Stimulated activated CD4-positive, alpha-beta T cell treated with anti-CD3 and anti-CD28 coated beads, TNF-alpha, amount 100 ng/mL, for 48 hours (primary cell): ENCODE measurements at places on chromosomes 7 and 10.

GRCh38 chr7:132185150-132185549 lies 391.1 kb downstream of the PLXNA4 start:
- DNase-seq = no peak

GRCh38 chr10:78899996-78900714 lies 168.6 kb upstream of the ZMIZ1 start:
- DNase-seq = no peak

- no peak for DNase-seq
Measured at GRCh38 chr7:136845899-136846465, 22.5 kb upstream of the CHRM2 start.

DNA sequence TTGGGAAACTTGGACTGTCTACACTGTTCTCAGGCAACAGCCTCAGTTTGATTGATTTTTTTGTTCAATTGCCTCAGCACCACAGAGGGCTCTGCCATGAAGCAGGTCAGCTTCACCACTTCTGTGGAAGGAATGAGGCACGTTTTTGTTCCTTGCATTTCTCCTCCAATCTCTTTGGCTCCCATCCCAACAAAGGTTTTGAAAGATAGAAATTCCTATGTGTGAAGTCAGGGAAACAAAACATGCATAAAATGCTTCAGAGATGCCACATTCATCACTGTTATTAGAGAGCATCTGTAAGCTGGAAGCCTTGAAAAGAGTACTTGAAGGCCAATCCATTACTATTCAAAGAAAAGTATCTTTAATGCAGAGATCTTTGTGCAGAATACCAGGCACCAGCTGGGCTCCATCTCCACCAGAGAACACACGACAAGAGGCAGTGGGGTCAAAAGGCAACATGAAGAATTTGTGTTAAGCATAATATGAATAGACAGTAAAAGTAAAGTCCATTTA lies 249.1 kb upstream of the LYZL1 start:
- no peak for DNase-seq

DNA sequence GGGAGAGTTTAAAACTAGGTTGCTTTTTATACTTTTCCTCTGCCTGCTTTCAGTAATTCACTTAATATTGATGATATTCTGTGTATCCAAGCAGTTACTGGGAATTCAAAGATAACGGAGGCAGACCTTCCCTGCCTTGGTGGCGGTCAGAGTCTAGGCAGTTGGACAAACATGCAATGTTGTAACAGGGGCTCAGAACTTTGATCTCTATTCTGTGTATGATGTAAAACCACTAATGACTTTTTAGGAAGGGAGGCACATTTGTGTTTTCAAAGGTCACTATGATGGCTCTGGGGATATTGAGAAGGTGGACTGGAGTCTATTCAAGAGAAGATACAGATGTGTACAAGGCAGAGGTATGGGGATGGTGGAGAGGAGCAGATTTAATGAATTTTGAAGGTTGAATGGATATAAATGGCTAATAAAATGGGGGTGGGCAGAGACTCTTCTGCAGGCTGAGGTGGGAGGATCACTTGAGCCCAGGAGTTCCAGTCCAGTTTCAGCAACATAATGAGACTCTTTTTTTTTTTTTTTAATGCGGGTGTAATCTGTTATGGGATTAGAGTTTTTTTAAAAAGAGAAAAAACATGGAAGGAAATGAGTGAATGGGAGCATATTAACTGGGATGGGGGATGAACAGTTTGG lies 5.7 kb upstream of the PON2 start:
- no peak for DNase-seq

DNA sequence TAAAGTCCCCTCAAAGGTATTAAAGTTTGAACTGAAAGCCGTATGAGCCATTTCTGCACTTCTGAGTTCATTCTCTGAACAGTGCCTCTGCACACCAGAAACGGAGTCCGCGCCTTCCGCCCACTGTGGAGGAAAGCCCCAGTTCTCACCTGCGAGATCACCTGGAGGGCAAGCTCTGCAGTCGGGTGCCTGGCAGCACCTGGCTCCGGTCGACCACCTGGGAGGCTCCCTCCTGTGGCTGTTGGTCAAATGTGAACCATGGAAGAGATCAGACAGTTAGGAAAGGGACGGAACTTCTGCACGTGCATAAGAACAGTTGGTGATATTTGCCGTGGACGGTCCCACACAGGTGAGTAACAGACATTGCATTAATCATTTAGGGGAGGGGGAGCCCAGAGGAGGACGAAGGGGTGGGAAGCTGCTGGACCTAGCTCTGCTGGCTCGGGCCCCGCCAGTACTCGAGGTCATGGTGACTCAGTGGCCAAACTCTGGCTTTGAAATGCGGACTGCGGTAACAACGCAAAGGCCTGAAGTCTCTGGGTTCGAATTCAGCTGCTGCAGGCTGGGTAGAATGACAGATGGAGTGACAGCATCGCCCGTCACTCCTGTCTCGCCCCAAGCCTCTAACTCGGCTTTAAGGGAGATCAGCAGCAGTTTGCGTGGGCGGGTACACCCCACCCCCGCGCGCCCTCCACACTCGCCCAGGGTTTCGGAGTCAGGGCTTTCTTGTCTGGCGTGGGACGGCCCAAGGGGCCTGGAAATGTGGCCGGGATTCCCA lies 1.7 kb upstream of the DPYSL4 start:
- no peak for DNase-seq

DNA sequence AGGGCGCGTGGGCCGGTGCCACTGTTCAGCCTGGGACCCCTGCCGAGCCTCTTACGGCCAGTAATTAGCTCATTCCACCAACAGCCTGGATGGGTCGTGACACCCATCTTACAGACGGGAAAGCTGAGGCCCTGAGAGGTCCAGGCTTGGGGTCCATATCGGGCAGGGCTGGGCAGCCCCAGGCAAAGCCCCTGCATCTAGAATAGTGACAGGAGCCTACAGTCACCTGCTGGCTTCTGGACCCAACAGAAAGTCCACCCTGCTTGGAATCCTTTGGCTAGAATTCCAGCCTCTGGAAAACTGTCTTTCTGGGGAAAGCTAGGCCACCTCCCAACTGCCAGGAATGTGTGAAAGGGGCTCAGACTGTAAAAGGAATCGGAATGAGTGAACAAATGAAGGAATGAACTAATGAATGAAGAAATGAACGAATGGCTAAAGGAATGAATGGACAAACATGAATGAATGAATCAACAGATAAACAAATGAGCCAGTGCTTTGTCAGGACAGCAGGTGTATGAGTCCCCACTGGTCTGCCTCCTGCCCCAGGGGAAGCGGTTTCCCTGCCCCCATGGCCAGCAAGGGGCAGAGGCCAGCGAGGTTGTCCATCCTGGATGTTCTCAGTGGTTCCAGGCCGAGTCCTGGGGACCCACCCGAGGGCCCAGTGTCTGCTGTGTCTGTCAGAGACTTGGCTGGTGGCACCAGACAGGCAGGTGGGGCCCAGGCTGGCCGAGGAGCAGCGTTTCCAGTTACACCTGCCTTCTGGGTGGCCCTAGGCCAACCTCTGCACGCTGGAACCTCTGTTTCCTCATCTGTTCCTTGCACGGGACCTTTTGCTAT lies 24.1 kb upstream of the PDGFA start:
- DNase-seq = no peak

GRCh38 chr10:73850863-73851461 lies 23.4 kb downstream of the CAMK2G start:
- DNase-seq = no peak

DNA sequence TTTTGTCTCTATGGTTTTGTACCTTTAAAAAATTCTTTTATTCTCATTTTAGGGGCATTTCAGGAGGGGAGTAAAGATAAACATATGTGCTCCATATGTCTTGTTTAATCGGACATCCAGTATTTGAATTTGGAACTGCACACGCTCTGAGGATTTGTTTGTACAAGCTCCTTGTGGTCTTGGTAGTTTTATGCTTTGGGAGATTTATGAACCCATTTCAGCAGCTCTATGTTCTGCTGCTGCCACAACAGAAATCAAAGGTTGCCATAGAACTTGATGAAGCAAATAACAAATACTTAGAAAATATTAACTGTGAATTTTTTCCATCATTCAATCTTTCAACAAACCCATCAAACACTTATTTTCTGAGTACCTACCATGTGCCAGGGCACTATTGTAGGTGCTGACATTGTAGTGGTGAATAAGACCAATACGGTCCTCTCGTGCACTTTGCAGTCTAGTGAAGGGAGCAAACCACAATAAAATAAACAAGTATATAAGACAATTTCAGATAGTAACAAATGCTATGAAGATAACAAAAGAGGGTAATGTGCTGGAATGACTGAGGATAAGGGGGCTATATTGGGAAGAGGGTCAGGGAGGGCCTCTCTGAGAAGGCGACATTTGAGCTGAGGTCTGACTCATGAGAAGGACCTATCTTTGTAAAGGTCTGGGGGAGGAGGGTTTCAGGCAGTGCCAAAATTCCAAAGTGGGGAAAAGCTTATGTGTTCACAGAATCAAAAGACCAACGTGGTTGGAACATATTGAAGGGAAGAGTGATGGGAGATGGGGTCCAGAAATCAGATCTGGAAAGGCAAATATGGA lies 30.4 kb downstream of the MYPN start:
- no peak for DNase-seq

GRCh38 chr10:114315566-114316420 lies 76.7 kb downstream of the VWA2 start:
- no peak for DNase-seq

- DNase-seq = no peak
Measured at GRCh38 chr10:23442936-23443335, 4.1 kb downstream of the OTUD1 start.

GRCh38 chr10:82942286-82943099 lies 1067.5 kb downstream of the NRG3 start:
- DNase-seq = no peak

DNA sequence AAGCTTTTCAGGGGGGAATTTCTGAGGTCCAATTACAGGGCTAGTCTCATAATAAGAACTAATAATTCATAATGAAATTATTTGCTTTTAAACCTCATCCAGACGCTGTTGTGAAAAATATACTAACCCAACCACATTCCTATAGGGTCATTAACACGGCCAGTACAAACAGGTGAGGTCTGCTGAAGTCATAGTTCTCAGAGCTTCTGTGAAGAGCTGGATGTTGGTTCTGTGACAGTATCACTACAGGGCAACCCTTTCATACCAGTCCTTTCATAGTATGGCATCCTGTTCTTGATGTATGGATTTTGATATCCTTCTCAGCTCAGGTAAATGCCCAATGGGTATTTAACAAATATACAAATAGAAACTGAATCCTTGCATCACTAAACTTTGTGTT lies 62.3 kb upstream of the FAM133B start:
- no peak for DNase-seq

DNA sequence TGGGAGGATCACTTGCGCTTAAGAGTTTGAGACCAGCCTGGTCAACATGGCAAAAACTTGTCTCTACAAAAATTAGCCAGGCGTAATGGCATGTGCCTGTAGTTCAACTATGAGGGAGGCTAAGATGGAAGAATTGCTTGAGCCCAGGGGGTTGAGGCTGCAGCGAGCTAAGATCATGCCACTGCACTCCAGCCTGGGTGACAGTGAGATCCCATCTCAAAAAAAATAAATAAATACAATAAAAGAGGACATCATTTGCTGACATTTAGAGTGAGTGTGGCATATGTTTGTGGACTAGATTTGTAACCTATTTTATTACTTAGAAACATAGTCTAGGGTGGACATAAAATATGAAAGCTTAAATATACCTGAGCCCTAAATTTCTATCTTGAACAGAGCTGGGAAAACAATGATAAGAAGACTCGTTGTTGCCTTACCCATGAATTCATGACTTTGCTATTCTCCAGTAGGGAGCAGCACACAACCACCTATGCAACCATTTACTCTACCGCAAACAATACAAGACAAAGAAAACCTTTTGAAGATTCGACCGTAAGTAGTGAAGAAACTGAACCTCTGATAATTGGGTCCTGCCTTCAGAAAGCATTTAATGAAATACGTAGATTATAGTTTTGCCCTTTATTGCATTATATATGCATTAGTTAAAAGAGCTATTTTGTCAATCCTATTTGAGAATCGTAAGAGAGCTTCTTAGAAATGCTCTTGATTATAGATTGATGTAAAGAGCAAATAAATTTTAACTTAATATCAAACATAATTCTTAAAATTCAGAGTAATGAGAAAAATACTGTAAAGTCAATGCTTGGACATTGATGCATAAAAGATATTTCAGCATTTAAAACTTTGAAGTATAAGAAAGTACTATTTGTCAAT lies 83.5 kb downstream of the GNAT3 start:
- no peak for DNase-seq

DNA sequence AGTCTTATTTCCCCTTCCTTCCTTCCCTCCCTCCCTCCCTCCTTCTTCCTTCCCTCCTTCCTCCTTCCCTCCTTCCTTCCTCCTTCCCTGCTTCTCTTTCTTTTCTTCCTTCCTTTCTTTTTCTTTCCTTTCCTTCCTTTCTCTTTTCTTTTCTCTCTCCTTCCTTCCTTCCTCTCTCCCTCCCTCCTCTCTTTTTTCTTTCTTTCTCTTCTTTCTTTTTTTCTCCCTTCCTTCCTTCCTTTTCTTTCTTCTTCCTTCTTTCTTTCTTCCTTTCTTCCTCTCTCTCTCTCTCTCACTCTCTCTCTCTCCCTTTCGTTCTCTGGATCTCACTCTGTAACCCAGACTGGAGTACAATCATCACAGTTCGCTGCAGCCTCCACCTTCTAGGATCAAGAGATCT lies 6.2 kb downstream of the TMEM130 start:
- DNase-seq = no peak

GRCh38 chr7:119228482-119228881 lies 1004.0 kb downstream of the ANKRD7 start:
- DNase-seq = no peak

GRCh38 chr7:22771872-22772228 lies 44.9 kb downstream of the IL6 start:
- no peak for DNase-seq

DNA sequence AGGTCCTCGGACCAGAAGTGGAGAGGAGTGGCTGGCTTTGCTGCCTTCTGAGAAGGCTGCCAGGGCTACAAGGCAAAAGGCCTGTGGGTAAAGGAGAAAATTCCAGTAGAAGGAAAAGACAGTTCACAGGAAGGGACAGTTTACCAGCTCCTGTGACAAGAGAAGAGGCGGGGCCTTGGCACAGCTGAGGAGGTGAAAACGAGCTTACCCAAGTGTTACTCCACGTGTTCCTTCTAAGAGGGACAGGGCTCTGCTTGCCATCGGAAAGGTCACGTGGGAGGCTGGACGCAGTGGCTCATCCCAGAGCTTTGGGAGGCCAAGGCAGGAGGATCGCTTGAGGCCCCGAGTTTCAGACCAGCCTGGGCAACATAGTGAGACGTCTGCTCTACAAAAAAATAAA lies 129.4 kb upstream of the ZNF746 start:
- DNase-seq = no peak

DNA sequence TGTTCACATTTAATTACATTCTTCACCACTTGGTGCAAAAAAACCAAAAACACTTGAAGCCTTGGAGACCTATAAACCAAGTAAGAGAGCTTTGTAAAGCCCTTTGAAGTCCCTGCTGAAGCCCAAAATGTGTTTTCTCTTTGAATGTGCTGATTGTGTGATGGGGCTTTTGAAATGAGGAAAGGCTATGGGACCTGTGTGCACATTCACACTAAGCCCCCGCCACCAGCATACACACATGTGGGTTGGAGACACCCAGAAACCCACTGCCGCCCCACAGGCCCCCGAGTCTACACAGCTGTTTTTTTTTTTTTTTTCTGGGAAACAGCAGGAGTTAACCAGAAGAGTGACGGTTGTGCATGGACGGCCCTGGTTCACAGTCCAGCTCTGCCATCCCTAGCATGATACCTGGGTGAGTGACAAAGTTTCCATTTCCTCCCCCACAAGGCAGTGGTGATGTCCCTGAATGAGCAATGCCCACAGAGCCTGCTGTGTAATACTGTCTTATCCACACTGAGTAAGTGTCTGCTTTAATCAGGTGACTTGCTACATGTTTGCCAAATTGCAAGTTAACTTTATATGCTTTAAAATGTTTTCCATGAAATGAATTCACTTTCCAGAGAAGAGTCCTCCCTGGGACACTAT lies 154.6 kb upstream of the GDF10 start:
- no peak for DNase-seq
